ENCODE measurements at places on chromosomes 4 and X. TPM values are rescaled to one million over a fixed set of nuclear protein-coding genes. Genes with fewer than 3 reads are reported as not detected.

Gene MFAP3L
- total RNA-seq: 0.36 TPM

GRCh38 chr4:76780781-76781697 is 116.9 kb downstream of the SOWAHB start:
- DNase-seq: no peak

GRCh38 chrX:66021765-66022631 is 17.9 kb downstream of the VSIG4 start:
- DNase-seq: no peak

Gene SMPX
- not detected for total RNA-seq

GRCh38 chr4:168480931-168481611 is 779 bp upstream of the DDX60L start:
- peak; percentile 85 for DNase-seq

Gene ZCCHC12
- under 0.01 TPM for total RNA-seq

Gene STPG2
- total RNA-seq: not detected

GRCh38 chr4:37244583-37245390 is at the start of gene NWD2:
NWD2 (plus strand) TSS chr4:37244743; CDS start chr4:37245068, 325 bp downstream.
- DNase-seq: no peak

DNA sequence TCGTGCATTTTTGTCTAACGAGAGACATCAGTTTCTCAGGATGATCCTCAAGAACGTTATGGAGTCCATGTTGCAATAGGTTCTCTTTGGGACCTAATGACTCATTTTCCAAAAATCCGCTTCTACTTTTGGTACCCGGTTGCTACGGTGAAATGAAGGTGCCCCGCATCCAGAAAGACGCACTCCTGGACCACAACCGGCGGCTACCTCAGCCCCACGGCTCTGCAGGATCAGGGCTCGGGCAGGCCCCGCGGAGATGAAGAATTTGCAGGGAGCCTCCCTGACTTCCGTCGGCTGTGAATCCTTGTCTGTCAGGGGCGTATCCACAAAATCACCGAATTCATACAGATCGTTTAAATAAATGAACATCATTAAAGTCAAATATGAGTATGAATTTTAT is 15.6 kb downstream of the GTPBP6 start:
- DNase-seq: no peak

Gene MTMR8
- total RNA-seq: under 0.01 TPM

GRCh38 chr4:168633064-168633463 is 136.2 kb downstream of the PALLD start:
- no peak for DNase-seq

All from IMR-90 (cell line).